Uterus (tissue), 4 donors: ENCODE measurements at places on chromosomes 7 and 10. TPM values are rescaled to one million over a fixed set of nuclear protein-coding genes. Genes with fewer than 3 reads are reported as not detected.

Gene GARIN1A
- total RNA-seq: not detected

Gene DOCK1
- total RNA-seq: 15.6 TPM

DNA sequence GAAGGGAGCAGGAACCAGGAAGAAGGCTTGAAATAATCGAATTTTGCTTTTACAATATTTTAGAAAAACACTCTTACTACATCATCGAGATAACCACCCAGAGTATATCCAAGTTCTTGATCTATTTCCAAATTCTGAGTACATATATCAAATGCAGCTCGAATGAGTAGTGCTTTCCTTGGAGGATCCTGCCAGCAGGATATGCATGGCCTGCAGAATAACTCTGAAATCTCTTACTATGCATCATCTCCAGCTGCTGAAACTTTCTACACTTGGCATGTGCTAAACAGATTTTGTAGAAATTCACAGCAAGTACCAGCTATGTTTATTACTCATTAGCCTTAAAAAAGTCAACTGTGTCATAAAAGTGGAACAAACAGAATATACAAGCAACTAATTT, 44.0 kb upstream of the ANK3 start:
- H3K27me3 ChIP-seq: no peaks in the 10 kb centered on the region
- no peak overlapping the region for H3K4me3 ChIP-seq
- no peaks in the 10 kb centered on the region for H3K36me3 ChIP-seq
- no peak overlapping the region for H3K27ac ChIP-seq
- no peak for DNase-seq

Gene SVOPL
- total RNA-seq: not detected

DNA sequence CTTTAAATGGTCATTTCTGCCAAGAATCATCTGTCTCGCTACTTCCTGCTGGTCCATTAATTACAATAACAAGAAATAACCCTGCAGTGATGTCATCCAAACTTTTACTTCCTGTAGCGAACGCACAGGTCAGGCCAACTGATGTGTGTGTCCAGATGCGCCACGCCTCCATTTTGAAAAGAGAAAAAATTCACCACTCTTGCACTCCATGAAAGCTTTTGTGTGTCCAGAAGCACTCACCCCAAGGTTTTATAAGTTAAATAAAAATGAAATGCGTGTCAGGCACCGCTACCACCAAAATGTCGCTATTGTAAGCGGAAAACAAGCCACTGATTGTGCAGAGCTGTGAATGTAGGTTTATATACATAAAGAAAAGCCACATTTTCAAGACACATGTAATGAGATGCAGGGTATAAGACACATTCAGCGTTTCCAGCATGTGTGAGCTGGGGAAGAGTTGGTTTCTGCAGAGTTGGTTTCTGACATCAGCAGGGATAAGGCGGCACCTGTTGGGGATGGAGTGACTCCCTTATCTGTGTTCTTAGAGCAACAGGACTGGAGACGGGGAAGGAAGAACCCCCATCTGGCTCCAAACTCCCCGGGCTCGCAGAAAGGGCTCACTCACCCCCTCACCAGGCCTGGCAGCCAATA, 83.3 kb downstream of the CTBP2 start:
- peaks cover 8% of the 10 kb centered on the region for H3K4me1 ChIP-seq
- DNase-seq: no peak
- peak overlapping the region; percentile 8 for H3K27ac ChIP-seq
- no peaks in the 10 kb centered on the region for H3K36me3 ChIP-seq
- H3K4me3 ChIP-seq: no peak overlapping the region

Gene IDI2
- total RNA-seq: not detected

Gene ADCYAP1R1
- total RNA-seq: 3.8 TPM

GRCh38 chr7:143487566-143487965, 9.9 kb downstream of the TAS2R41 start:
- H3K4me1 ChIP-seq: no peaks in the 10 kb centered on the region
- H3K27me3 ChIP-seq: no peaks in the 10 kb centered on the region
- peak; percentile 24 for DNase-seq
- H3K4me3 ChIP-seq: no peak overlapping the region
- no peaks in the 10 kb centered on the region for H3K36me3 ChIP-seq

DNA sequence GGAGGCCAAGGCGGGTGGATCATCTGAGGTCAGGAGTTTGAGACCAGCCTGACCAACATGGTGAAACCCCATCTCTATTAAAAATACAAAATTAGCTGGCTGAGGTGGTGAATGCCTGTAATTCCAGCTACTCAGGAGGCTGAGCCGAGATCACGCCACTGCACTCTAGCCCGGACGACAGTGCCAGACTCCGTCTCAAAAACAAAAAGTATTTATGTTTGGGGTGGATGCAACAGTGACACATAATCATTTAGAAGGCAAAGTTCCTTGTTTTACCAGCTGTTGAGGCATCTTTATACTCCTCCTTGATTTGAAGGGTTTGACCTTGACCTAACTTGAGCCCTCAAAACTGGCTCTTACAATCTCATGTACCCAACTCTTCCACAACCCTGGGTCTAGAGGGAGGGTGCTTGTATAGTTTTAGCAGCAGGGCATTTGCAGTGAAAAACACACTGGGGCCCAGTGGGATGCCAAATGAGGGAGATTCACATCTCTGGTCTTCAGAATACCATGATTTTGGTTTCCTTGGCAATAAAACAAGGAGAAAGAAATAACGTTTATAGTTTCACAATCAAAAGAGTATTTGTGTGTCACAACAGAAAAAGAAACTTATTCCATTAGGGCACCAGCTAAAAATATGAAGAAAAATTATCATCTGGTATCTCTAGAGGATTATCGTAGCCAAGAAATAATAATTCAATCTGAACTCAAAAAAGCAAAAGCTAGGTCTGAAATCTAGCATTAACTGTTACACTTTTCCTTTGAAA, 14.2 kb upstream of the TMEM254 start:
- no peaks in the 10 kb centered on the region for H3K4me1 ChIP-seq
- H3K27me3 ChIP-seq: no peaks in the 10 kb centered on the region
- no peak for DNase-seq
- no peak overlapping the region for H3K4me3 ChIP-seq

GRCh38 chr10:125992254-125992653, 95.9 kb downstream of the FANK1 start:
- DNase-seq: no peak
- no peak overlapping the region for H3K27ac ChIP-seq
- H3K27me3 ChIP-seq: no peaks in the 10 kb centered on the region
